Stimulated activated CD8-positive, alpha-beta memory T cell treated with anti-CD3 and anti-CD28 coated beads, Interleukin-4, amount 100 ng/mL, for 1 hour (primary cell): ENCODE measurements at places on chromosomes 12 and 14.

DNA sequence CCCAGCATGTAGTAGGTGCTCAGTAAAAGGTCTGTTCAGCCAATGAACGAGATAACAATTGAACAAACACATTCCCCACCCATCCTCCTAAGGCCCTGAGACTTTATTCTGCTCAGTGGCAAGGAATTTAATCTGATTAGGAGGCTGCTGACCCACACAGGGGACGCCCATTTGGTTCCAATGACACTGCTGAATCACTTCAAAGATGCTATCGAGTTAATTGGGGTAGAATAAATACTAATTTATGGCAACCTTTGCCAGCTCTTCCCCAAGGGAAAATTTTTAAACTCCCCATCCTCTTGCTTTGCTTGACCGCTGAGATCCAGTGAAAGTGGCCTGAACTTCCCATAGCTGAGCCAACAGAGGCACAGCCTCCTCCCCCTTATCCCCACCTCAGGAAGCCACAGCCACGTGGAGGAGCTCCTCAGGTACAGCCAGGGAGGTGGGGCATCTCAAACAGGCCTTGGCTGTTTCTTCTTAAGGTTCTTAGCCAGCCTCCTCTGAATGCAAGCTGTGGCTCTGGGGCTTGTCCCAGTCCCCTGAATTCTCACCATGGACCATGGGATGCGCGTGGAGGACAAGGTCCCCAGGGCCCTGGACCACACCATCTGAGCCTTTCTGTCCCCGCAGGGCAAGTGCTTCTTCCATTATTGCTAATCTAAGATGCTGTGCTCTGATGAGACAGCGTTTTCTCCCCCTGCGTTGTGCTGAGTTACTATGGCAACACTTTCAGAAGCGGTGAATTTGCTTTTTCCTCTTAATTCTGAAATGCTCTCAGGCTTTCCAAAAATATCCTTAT lies 26.7 kb downstream of the C14orf132 start:
- DNase-seq: no peak

DNA sequence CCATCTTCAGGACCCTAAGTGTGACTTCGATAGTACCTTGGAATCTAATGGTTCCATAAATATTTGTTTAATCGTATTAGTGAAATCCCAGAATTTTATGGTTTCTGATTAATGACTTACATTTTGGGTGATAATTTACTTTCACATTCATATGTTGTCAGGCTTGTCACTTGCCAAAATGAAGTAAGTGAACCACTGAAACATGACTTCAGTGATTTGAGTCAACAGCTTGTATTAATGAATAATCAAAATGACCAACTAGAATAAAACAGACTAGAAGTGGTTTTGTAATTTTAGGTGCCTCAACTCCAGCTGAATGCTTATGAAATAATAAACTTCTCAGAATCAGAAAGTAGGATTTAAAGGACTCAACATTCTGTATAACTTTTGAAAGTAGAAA lies 517.1 kb downstream of the PRKD1 start:
- DNase-seq: no peak

GRCh38 chr12:51225771-51226170 lies 7.9 kb upstream of the POU6F1 start:
- DNase-seq: no peak

DNA sequence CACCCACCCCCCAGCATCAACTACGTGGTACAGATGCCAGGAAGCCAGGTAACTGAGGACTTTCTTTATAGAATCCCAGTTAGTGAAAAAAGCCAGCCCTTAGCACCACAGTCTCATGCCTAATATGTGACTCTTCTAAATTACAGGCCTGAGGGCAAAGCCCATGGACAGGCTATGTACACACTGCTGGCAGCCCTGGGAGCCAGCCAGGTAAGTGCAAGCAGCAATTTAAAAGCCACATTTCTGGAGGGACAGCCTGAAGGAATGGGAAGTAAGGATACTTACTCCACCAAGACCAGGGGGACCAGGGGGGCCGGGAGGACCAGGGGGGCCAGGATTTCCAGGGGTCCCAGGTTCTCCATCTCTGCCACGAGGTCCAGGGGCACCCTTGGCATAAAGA lies 7.0 kb downstream of the COL2A1 start:
- no peak for DNase-seq

DNA sequence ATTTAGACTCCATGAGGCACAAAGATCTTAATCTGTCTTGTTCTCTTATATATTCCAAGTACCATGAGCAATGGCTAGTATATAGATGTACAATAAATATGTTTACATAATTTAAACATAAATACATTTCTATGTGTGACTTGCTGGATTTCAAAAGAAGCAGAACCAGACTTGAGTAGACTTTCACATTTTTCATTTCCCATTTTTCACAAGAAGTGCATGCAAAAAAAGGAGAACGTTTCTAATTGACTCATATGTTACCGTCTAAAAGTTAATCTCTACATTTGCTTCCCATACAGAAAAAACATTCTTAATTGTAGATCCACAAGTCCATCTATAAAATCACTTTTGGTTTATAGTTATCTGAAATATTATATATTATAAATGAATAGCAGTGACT lies 256.5 kb upstream of the USP15 start:
- no peak for DNase-seq

- DNase-seq: no peak
Observed at GRCh38 chr12:76649099-76649498, 89.5 kb upstream of the OSBPL8 start.
